ENCODE measurements at places on chromosomes 12 and 14. TPM values are rescaled to one million over a fixed set of nuclear protein-coding genes. Genes with fewer than 3 reads are reported as not detected.
A peak's percentile ranks its signal among the peaks of the same experiment; 100 is the strongest.

DNA sequence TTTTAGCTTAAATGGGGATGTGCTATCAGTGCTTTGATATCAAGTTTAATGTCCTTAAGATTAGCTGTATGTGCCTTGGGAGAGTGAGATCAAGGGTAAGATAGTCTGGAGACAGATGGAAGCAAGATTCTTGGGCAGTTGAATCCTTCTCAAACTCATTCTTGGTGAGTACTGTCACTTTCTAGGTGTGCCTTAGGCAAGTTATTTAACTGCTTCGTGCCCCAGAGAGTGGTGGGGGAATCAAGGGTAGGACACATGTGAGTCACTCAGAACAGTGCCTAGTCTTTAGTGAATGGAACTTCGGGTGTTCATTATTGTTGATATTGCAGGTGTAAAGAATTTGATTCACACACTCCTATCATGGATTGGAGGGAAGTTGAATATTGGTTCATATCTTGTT is 803.7 kb downstream of the DIO2 start:
- no peak for DNase-seq

DNA sequence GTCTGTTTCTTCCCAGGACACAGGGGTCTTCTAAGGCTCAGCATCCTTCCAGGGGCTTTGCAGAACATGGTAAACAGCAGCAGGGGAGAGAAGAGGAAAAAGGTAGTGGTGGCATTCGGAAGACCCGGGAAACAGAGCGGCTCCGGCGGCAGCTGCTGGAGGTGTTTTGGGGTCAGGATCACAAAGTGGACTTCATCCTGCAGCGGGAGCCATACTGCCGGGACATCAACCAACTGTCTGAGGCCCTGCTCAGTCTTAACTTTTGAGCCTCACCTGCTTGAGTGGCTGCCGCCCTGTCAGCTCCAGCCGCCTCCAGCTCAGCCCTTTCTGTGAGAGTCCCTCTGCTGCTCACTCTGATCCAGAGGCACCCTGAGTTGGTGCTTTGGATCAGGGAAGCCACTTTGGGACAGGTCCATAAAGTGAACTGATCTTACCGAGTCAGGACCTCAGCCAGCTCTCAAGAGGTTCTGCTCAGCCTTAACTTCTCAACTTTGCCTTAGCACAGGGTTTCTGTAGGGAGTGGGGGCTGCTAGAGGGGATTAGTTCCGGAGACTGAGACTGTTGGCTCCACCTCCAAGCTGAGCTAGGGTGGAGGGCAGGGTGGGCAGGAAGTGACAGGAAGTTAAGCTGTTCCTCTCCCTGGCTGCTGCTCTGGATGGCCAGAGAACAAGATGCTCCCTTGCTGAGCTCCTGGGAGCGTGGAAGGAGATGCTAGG is 5.4 kb downstream of the SDR39U1 start:
- DNase-seq: no peak

- DNase-seq: no peak
These were observed 59.5 kb upstream of the ANKS1B start for GRCh38 chr12:100044266-100044665.

DNA sequence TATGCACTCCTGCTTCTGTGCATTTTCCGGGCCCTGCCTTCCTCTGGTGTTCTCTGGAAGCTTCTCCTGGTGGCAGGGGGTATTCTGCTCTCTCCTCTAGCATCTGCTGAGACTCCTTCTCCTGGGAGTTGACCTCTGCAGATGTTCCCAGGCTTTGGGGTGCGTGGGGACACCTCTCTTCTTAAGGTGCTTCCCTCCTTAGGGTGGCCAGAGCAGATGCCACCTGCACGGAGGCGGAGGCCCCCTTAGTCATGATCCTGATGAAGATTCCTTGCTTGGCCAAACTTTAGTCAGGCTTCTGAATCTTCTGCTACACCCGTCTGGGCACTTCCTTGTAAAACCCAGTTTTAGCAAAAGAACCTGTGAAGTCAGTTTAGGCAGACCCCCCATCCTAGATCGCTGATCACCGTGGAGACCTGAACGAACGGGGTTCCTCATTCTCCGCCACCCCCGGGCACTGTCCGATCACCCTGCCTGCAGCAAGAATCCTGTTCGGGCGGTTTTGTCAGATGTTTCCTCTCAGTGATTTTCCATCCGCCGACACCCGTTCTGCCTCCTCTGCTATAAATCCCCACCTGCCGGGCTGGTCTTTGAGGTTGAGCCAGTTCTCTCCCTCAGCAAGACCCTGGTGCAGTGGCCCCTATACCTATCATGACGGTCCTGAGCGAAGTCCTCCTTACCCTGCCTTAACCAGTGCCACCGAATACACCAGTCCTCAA is 111.9 kb downstream of the CALM1 start:
- peak; percentile 86 for DNase-seq

GRCh38 chr12:46533723-46534122 is 161.2 kb upstream of the SLC38A2 start:
- DNase-seq: no peak

- no peak for DNase-seq
These were observed 4.4 kb upstream of the DCP1B start for GRCh38 chr12:2008677-2009076.

DNA sequence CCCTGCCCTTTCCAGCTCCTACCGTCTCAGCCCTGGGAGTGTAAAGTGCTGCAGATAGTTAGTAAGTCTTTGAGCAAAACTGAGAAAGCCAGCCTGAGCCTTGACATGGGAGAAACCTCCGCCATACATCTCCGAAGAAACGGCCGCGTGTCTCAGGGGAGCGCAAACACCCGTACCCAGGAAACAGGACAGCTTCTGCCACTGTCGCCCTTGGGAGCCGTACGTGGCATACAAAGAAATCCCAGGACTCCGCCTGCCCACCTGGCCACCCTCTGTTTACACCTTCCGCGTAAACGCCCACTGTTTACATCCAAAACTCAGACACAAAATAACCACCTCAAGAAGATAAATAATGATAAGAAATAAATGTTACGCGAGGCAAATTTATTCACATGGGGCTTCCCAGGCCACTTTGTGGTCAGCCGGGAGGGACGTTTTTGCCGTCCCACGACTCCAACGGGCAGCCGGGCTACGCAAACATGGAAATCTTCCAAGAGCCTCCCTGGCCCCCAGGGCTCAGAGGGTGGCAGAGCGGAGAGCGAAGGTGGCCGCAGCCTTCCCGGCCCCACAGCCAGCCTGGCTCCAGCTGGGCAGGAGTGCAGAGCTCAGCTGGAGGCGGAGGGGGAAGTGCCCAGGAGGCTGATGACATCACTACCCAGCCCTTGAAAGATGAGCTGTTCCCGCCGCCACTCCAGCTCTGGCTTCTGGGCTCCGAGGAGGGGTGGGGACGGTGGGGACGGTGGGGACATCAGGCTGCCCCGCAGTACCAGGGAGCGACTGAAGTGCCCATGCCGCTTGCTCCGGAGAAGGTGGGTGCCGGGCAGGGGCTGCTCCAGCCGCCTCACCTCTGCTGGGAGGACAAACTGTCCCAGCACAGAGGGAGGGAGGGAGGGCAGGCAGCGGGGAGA is at the start of gene BDKRB2:
TSS of gene BDKRB2 (plus strand) at position 689 of the 908 bp plus-strand sequence. CDS start 32,269 bp downstream, outside the sequence.
- peak; percentile 90 for DNase-seq

GRCh38 chr12:116517431-116518045 is 41.6 kb upstream of the MAP1LC3B2 start:
- no peak for DNase-seq

DNA sequence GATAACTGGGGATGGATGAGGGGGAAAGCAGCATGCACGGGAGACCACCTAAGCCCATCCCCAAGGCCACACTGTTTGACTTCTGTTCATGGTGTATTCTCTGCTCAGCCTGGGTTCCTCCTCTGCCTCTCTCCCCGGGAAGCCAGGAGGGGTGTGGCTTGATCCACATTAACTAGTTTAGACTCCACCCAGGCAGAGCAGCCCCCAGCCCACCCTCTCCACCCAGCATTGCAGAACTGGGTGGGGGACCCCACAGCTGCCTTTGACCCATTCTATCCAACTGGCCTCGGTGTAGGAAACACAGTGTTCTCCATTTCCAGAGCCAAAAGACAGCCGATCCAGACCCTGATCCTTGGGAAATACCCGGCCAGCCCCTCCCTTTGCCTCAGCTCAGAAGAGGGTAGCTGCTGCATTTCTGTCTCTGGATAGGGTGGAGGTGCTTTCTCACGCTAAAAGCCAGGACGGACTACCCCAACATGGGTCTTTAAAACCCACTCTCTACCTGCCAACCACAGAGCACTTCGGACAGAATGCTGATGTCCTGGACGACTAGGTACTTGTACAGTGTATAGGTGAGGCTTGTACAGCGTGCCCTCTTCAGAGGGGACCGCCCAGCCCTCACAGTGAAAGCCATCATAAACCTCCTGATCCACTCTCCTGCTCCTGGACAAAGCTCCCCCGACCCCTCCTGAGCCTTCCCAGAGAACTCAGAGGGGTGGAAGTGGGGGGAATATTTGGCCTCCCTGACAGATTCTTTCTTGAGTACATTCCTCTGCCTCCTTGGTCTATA is 9.4 kb downstream of the SPRYD3 start:
- DNase-seq: no peak

GRCh38 chr14:39276579-39277114 is 42.9 kb downstream of the MIA2 start:
- DNase-seq: no peak

The LAG3 gene
- total RNA-seq: not detected

The FAM186B gene
- total RNA-seq: 1.1 TPM

The ASIC1 gene
- 0.24 TPM for total RNA-seq

The SIX6 gene
- not detected for total RNA-seq

The ACVR1B gene
- total RNA-seq: 13.7 TPM

The ATF7IP gene
- total RNA-seq: 77.2 TPM
